ENCODE measurements at places on chromosomes 3 and 15. TPM values are rescaled to one million over a fixed set of nuclear protein-coding genes. Genes with fewer than 3 reads are reported as not detected.

GPR149 gene
- not detected for total RNA-seq

CDHR4 gene
- total RNA-seq = not detected

HYAL2 gene
- total RNA-seq = 48.3 TPM

DNA sequence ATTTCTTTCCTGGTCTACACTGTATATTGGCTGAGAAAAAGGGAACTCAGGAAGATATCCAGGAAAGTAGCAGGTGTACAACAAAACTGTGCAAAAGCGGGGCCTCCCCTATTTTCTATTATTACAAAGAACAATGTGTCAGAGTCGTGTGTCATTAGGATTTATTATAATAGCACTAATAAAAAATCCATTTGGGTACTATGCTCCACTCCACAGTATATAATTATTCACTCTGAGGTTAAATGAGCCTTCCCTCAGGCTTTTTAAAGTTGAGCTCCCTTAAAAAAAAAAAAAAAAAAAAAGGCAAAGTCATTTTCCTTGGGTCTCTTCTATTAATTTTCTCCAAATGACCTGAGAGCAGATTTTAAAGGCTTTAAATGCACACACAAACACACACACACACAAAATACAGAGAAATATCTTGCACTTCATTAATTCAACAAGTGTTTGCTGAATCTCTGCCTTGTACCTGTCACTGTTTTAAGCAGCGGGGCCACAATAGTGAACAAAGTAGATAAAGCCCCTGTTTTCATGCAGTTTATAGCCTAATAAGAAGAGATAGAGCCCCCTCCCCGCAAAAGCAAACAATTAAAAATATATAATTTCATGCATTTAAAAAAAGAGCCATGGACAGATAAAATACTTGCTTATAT lies 1.3 kb upstream of the DPP8 start:
- H3K27ac ChIP-seq = no peak overlapping the region
- H3K4me3 ChIP-seq = no peak overlapping the region
- H3K27me3 ChIP-seq = no peaks in the 10 kb centered on the region
- no peaks in the 10 kb centered on the region for H3K36me3 ChIP-seq
- no peak for DNase-seq

DNA sequence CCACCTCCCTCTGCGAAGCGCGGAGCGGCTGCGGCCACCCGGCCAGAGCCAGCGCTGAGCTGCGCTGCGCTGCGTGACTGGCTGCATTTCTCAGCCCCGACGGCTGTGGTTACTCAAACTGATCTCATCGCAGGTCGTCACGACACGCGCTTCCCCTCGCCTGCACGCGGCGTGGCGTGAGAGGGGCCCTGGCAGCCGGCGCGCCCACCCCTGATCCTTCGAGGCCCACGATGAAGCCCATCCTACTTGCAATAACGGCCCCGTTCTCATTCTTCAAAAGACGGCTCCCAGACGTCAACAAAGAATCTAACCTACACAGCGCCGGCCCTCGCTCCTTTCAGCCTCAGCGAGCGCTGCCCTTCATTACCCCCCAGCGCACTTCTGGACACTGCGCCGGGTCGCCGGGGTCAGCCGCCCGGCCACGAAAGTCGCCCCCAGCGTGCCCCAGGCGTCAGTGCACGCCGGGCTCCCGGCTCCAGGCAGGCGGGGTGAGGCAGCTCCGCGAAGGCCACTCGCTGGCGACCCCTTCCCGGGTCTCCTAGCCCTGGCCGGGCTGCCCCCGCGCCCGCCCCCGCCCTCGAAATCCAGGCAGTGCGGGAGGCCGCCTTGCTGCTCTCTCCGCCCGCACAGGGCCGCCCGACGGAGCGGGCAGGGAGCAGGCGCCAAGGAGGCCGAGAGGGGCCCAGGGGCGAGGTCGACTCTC lies 9.9 kb upstream of the LEKR1 start:
- peak overlapping the region; percentile 97 for H3K27ac ChIP-seq
- no peaks in the 10 kb centered on the region for H3K27me3 ChIP-seq
- H3K36me3 ChIP-seq = no peaks in the 10 kb centered on the region
- peak; percentile 61 for DNase-seq
- H3K4me1 ChIP-seq = peaks cover 55% of the 10 kb centered on the region

DNA sequence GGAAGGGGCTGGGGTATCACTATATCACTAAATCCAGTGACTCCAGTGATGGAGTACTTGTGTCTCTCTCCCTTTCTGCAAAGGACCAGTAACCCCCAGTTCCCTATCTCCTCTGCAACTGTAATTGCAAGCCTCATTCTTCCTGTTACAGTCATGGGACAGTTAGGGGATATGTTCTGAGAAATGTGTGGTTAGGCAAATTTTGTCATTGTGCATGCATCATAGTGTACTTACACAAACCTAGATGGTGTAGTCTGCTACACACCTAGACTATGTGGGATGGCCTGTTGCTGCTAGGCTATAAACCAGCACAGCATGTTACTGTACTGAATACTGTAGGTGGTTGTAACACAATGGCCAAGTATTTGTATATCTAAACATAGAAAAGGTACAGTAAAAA lies 2.2 kb downstream of the VPS8 start:
- DNase-seq = no peak
- H3K27ac ChIP-seq = no peak overlapping the region
- peaks cover 14% of the 10 kb centered on the region for H3K4me1 ChIP-seq
- no peaks in the 10 kb centered on the region for H3K27me3 ChIP-seq
- no peaks in the 10 kb centered on the region for H3K36me3 ChIP-seq

DNA sequence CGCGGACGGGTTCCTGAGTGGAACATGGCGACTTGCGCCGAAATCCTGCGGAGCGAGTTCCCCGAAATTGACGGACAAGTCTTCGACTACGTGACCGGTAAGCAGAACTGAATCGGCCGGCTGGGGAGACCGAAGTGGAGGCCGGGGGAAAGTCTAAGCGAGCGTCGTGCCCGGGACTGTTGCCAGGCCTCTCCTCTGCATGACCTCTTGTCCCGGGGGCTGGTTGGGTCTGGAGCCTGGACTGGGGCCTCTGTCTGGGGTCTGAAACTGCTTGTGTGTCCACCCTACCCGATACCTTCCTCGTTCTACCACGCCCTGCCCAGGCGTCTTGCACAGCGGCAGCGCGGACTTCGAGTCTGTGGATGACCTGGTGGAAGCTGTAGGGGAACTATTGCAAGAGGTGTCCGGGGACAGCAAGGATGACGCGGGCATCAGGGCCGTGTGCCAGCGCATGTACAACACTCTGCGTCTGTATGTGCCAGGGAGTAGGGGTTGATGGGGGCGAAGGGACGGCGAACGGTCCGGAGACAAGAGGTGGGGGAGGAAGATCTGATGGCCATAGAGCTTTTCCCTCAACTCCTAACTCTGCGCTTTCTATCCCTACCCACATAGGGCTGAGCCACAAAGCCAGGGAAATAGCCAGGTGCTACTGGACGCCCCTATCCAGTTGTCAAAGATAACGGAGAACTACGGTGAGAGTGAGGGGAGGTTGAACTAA lies at the start of gene ABCF3:
TSS of gene ABCF3 (plus strand) at position 16 of the 718 bp plus-strand sequence. CDS start at position 25, 9 bp downstream.
- H3K4me3 ChIP-seq = peak within 1 kb of the TSS; percentile 91
- H3K27me3 ChIP-seq = no peaks in the 10 kb centered on the region
- H3K36me3 ChIP-seq = peaks cover 16% of the 10 kb centered on the region
- no peak for DNase-seq
- peak within 1 kb of the TSS; percentile 69 for H3K27ac ChIP-seq
- H3K4me1 ChIP-seq = peaks cover 21% of the 10 kb centered on the region

DNA sequence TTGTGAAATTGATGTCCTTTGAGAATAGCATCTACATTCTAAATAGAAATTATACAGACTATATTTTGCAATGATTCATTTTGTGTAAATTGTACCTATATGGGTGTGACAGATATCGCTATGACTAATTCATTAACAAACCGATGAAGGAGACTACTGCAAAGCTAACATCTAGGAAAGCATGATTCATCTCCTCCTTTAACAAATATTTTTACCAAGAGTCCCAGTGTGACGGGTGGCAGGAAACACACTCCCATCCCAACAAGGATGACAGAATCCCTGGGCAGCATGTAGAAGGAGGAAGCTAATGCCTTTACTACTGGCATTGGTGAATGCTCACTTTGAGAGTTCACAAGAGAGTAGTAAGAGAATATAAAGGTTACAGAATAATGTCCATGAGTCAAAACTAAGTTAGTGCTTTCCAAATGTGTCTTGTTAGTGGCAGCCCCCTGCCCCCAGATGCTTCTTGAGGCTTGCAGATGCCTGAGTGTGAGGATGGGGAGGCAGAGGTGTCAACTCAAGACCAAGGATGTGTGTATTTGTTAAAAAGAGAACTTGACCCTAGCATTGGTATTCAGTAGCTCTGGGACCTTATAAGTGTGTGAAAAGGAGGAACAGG lies 180.6 kb downstream of the FMN1 start:
- H3K4me3 ChIP-seq = no peak overlapping the region
- DNase-seq = no peak
- H3K36me3 ChIP-seq = no peaks in the 10 kb centered on the region
- no peaks in the 10 kb centered on the region for H3K4me1 ChIP-seq

DNA sequence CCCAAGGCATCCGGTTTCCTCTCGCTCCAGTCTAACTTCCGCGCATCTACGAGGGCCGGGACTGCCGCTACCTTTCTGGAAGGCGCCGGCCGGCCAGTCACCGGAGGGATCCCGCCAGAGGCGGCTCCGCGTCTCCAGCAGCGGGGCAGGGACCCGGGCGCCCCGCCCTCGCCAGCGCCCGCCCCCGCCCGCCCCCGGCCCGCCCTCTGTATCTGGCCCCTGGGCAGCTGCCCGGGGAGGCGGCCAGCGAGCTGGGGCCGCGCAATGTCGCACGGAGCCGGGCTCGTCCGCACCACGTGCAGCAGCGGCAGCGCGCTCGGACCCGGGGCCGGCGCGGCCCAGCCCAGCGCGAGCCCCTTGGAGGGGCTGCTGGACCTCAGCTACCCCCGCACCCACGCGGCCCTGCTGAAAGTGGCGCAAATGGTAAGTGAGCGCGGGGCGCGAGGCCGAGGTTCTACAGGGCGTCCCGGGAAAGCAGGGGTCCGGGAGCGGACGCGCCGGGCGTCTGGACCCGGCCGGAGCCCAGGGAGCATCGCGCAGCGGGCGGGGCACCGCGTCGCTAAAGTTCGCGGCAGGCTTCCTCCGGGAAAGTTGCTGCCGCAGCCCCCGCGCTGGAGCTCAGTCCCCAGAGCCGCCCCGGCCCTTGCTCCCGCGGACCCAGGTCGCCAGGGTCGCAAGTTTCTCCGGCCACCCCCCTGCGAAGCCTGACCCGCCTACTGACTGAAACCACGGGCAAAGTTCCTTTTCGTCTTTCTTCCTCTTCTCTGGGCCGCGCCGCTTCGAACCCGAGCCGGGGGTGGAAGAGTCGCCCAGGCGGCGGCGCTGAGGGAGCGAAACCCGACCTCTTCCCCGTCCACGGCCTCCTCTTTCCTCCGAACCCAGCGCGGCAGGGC lies at the start of gene CMTM7:
TSS of gene CMTM7 (plus strand) at position 211 of the 893 bp plus-strand sequence. CDS start at position 265, 54 bp downstream.
- peak within 1 kb of the TSS; percentile 33 for H3K4me3 ChIP-seq
- DNase-seq = peak; percentile 80
- H3K27ac ChIP-seq = peak within 1 kb of the TSS; percentile 72
- peaks cover 10% of the 10 kb centered on the region for H3K4me1 ChIP-seq

DNA sequence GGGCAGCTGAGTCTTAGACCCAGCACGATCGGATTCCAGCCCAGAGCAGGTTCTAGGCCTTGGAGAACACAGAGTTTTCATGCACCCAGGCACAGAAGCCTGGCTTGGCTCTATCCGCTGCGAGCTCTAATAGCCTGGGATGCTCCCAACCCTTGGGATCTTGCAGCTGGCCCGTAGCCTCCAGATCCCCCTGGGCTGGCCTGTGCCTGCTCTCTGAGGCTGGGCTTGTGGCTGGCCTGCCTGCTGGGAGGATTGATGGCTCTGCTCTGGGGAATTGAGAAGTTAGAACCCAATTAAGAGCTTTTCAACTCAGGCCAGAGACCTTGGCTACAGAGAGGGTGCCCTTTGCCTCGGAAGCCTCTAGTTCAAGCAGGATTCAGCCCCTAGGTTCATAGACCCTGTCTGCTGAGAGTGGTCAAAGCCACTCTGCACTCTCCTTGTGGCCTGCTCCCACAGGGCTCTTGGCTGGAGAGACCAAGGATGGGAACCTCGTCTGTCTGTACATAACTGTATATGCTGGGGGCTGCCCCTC lies 64.4 kb downstream of the MAGEF1 start:
- H3K36me3 ChIP-seq = no peaks in the 10 kb centered on the region
- no peak for DNase-seq
- peaks cover 14% of the 10 kb centered on the region for H3K4me1 ChIP-seq
- no peak overlapping the region for H3K27ac ChIP-seq

- H3K27me3 ChIP-seq = no peaks in the 10 kb centered on the region
- no peaks in the 10 kb centered on the region for H3K36me3 ChIP-seq
- no peak overlapping the region for H3K4me3 ChIP-seq
- no peak for DNase-seq
- H3K27ac ChIP-seq = no peak overlapping the region
These were observed 41.6 kb downstream of the BDH1 start for GRCh38 chr3:197513953-197514785.

DNA sequence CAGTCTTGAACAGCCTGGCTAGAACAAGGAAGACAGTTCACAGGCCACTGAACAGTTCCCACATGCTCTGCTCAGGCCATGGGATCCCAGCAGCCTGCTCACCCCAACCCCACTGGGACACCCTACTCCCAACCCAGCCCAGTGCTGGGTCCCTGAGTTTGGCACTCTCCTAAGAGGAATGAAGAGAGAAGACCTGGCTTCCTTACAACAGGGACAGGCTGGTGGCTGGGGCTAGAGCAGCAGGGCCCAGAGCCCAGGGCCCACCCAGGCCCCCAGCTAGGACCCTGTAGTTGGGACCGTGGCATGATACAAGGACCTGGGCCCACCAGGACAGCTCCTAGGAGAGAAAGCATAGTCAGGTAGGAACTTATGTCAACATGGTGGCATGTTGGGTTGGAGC lies 43.4 kb downstream of the SEMA3G start:
- H3K27ac ChIP-seq = no peak overlapping the region
- no peaks in the 10 kb centered on the region for H3K27me3 ChIP-seq
- peaks cover 11% of the 10 kb centered on the region for H3K4me1 ChIP-seq
- H3K4me3 ChIP-seq = no peak overlapping the region

DNA sequence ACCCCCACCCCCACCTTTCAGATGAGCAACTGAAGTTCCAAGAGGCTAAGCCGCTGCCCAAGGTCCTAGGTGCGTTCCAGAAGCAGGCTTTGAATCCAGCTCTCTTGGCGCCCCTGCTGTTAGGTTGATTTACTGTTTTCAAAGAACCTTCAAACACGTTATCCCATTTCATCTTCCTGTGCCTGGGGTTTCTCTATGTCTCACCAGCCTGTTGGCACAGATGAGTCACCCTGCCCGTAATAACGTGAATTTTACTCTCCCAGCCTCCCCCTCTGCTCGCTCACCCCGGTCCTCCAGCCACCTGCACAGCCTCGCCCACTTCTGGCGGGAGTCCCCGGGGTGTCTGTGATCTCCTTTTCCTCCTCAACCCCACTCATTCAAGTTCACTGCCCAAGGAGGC lies 13.0 kb upstream of the TSEN2 start:
- no peaks in the 10 kb centered on the region for H3K4me1 ChIP-seq
- no peaks in the 10 kb centered on the region for H3K36me3 ChIP-seq
- H3K27ac ChIP-seq = no peak overlapping the region
- no peak overlapping the region for H3K4me3 ChIP-seq

All from body of pancreas (tissue), 4 donors.